ENCODE measurements at places on chromosomes 3 and 15.
A peak's percentile ranks its signal among the peaks of the same experiment; 100 is the strongest.

GRCh38 chr3:83426300-83426699, 1532.5 kb upstream of the CADM2 start:
- DNase-seq, result no peak

DNA sequence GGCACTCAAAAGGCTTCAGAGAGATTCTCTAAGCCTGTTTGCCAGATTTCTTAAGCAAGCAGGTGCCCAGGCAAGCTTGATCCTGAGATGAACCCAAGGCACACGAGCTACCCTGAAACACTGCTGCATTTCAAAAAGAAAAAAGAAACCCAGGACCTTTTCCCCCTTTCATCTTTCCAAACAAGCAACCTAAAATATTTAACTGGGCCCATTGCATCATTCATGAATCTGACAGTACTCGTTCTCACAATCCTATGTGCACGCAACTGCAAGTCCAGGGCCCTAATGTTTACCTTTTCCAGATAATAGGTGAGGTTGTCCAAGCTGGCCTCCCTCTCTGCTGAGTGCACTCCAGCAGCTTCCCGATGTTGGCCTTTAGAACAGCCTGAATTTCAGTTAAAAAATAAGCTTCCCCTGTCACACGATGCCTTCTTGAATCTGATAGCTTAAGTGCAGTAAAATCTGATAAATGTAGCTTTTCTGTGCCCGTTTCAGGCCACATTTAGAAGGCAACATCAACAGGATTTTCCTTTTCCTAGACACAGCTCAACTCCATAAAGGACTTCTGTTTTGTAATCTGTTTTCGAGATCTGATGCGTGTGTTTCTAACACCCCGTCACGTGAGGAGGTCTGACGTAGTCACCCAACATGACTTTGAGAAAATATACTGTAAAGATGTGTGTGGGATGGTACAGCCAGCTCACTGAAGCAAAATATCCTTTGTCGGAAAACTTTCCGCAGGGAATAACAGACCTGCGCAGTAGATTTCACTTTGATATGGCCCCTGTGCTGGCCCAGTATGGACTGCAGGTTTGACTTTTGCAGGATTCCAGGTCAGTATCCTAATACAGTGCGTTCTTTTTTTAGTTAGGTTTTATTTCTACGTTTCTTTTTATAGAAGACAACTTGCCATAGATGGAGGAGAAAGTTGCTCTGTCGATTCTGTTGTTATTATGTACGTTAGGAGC, 55.1 kb upstream of the RASA2 start:
- no peak for DNase-seq

- no peak for DNase-seq
Observed at GRCh38 chr15:76533060-76533820, 196.7 kb downstream of the ISL2 start.

GRCh38 chr3:68893600-68894239, 38.6 kb downstream of the TAFA4 start:
- DNase-seq, result no peak

GRCh38 chr15:73375755-73376305, 7.1 kb upstream of the HCN4 start:
- DNase-seq, result no peak

- no peak for DNase-seq
Observed at GRCh38 chr15:75551091-75551490, 28.0 kb downstream of the PTPN9 start.

DNA sequence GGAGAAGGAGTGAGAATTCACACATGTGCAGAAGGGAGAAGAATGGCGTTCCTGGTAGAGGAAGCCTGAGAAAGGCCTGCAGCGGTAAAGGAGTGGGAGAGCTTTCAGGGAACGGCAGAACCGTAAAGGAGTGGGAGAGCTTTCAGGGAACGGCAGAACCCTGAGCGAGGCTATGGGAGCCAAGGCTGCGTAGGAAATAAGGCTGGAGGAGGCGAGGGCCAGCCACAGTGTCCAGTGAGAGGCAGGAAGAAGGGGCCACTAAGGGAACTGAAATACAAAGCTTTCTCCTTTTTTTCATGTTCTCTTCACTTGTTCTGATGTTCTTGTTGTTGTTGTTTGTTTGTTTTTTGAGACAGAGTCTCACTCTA, 41.6 kb downstream of the GOLGA6L10 start:
- peak; percentile 23 for DNase-seq

- no peak for DNase-seq
Observed at GRCh38 chr3:184727357-184728009, 15.6 kb upstream of the MAGEF1 start.

DNA sequence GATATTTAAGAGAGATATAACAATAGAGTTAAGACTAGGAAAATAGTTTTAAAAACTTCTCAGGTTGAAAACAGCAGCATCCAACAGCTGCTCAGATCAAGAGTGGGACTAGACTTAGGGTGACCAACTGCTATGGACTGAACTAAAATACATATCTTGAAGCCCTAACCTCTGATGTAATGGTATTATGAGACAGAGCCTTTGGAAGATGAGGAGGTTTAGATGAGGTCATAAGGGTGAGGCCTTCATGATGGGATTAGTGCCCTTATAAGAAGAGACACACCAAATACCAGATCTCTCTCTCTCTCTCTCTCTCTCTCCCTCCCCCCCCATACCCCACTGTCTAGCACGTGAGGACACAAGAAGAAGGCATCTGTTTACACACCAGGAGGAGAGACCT, 37.4 kb upstream of the GALNT15 start:
- no peak for DNase-seq

GRCh38 chr15:59536553-59536952, 75.0 kb upstream of the GCNT3 start:
- no peak for DNase-seq

- no peak for DNase-seq
Observed at GRCh38 chr15:52221730-52222129, 30.5 kb upstream of the GNB5 start.

GRCh38 chr15:40454904-40455391, 14.2 kb downstream of the BAHD1 start:
- no peak for DNase-seq

- peak; percentile 68 for DNase-seq
Observed at GRCh38 chr15:31344823-31345605, 18.4 kb downstream of the KLF13 start.
